ENCODE measurements at places on chromosomes 13 and 19.

GRCh38 chr13:52665325-52665724 lies 12.7 kb downstream of the SUGT1 start:
- no peak for DNase-seq

DNA sequence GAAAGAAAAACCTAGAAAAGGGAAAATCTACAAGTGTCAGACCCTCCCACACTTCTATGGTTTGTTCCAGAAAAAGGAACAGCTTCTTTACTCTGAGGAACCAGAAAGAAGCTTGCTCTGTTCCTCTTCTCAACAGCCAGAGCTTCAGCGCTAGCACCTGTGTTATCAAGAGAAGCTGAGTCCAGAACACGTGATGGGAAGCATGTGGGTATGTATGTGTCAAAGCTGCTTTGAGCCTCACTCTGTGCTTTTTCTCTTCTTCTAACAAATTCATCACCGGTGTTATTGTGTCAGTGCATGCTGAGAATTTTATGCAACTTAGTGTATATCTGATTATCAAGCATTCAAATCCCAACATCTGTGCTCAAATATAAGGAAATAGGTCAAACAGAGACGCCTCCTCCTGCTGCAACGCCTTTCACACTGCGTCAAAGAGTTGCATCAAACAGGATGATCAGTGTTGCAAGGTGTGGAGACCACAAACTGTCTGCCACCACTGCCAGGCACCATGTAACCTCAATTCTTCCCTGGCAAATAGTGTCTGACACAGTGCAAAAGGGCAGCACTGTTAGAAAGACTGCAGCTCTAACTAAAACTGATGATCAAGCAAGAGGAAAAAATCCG lies 83.9 kb downstream of the LRRC63 start:
- peak; percentile 21 for DNase-seq

GRCh38 chr19:36605101-36605876 lies at the start of gene ZNF382:
TSS of gene ZNF382 (plus strand) at chr19:36605313. CDS start at chr19:36609915, 4,602 bp downstream.
- DNase-seq, result peak; percentile 86

- DNase-seq, result no peak
Measured at GRCh38 chr13:101727118-101727517, 274.6 kb downstream of the ITGBL1 start.

DNA sequence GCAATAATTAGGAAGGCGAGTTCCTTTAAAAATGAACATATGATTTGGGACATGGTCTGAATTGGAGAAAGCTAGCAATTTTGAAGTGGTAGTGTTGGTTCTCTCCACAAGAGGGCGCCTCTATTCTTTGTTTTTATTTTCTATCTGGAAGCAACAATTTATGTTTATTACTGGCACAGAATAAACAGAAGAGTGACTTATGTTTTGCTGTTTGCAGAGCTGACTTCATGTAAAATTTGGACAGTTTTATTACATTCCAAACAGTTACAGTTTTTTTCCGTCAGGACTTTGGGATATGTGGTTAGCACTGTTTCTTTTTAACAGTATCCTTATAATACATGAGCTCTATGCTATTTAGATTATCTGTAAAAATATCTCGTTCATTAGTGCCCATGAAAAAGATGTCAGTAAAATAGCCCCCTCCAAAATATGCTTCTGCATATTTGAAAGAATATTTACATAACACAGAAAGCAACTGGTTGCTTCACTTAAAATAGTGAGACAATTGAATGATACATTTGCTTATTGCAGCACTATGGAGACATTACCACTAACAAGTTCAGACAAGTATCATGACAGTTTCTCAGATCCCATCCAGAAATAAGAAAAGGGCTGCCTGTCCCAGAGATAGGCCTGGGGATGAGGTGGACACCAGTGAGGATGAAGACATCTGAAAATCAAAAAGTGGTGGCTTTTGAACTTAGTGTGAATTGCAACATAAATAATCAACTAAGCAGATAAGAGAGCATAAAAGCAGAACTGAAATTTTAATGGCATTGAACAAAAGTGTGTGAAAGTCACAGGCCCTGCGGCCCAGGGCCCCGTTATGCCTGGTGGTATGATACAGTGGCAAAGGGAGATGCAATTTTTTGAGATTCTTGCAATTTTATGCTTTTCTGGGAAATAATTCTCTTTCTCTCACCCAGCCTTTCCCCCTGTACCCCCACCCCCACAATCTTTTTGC lies 32.3 kb upstream of the FGF9 start:
- DNase-seq, result no peak

GRCh38 chr13:113210833-113211232 lies 1.4 kb downstream of the CUL4A start:
- no peak for DNase-seq

GRCh38 chr19:31548941-31549340 lies 199.7 kb upstream of the TSHZ3 start:
- no peak for DNase-seq

DNA sequence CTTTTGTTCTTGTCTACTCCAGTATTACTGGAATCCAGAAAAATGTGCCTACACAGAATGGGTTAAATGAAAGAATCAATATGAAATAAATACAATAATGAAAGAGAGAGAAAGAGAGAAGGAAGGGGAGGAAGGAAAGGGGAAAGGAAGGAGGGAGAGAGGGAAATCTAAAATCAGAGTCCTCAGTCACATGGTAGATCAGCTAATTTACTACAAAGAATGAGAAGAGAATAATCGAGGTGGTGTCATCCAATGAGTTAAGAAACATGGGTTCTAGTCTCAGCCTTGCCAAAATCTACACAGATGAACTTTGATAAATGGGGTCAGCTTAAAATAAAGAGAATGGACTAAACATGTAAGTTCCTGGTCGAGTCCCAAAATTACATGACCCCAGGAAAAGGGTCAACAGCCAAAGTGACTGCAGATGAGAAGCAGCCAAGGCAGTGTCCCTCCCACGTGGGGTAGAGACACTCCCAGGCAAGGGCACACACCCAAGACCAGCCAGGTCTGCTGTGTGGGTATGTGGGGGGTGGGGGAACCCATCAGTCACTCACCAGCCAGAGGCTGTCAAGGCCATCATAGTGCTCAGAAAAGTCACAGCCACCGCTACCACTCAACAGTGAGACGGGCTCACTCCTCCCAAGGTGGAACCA lies 103.6 kb downstream of the STK24 start:
- DNase-seq, result no peak

DNA sequence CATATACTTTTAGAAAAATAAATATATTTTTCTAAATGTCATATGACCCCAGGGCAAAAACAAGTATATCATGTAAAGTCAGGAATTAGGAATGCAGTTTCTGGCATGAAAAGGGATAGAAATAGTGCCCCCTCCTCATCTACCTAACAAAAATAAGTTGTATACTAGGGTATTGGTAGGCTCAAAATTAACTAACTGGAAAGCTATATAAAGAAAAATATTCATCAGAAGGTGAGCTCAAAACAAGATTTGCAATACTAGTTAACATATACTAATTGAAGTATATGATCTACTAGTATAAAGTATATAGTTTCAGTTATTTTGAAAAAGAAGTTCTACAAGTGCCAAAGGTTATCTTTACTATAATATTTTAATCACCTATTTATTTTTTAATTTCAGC lies 200.2 kb downstream of the GPC5 start:
- DNase-seq, result no peak

- DNase-seq, result no peak
Measured at GRCh38 chr13:40137400-40137799, 481.9 kb downstream of the COG6 start.

DNA sequence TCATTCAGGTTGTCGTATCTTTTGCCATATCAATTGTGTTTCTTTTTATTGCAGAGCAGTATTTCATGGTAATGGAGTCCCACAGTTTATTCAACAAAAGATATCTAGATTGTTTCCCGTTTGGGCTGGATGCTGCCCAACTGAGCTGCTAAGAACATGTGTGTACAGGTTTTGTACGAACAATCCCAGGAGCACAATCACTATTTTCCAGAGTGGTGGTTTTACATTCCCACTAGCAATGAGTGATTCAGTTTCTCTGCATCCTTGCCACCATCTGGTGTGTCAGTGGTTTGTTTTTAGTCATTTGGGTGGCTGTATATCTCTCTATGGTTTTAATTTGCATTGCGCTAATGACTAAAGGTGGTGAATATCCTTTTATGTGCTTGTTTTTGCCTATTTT lies 52.7 kb upstream of the ZDHHC20 start:
- DNase-seq, result no peak

GRCh38 chr13:40288259-40288658 lies 378.2 kb downstream of the FOXO1 start:
- DNase-seq, result no peak

DNA sequence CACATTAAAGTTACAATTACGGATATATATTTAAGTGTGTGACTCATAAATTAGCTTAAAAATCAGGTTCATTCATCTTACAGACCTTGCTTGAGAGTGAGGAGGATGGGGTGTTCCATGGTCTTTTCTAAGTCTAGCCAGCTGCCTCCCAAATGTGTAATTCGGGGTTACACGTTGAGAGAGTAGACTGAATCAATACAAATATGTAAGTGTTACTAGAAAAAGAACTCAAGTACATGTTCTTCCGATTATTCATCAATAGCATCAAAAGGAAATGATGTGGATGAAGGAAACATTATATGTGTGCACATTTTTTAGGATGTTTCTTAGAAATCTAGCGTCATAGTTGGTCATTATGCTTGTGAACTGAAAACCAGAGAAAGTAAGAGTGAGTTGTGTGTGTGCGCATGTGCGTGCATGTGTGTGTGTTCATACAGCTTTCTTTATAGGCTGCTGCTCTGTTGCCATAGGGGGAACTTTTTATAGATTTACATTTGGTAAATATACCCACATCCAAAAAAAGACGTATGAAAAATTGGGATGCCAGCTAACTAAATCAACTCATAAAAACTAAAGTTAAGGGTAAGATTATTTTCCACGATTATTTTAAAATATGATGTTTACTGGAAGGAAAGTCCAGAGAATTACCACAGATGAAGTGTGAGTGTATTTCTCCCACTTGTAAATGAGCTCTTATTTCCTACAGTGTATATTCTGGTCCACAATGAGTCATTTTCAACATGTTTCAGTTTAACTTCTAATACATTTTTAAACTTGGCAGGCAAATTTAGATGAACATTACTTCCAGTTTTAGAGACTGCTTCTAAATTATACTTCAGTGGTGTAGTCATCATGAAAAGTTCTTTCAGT lies 82.4 kb downstream of the PIBF1 start:
- no peak for DNase-seq

DNA sequence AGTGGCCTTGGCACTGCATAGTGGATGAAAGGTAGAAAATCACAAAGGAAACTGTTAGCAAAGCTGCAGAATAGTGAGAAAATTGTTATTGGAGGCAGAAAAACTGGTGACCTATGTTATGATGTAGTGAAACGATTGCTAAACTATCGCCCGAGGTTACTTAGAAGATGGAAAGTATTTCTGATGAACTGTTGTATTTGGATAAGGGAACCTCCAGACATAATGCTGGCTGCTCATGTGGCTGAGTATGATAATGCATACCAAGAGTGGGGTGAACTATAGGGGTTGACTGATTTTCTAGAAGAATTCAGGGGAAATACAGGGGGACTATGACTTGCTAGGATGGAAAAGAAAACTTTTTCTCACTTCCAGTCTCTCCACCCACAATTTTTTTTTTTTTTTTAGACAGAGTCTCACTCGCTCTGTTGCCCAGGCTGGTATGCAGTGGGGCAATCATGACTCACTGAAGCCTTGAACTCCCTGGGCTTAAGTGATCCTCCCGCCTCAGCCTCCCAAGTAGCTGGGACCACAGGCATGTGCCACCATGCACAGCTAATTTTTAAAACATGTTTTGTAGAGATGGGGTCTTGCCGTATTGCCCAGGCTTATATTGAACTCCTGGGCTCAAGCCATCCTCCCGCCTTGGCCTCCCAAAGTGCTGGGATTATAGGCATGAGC lies 4.4 kb upstream of the EID2 start:
- no peak for DNase-seq

GRCh38 chr19:18408053-18408476 lies 10.6 kb upstream of the LRRC25 start:
- no peak for DNase-seq

GRCh38 chr13:100818711-100819110 lies 144.1 kb upstream of the TMTC4 start:
- no peak for DNase-seq

DNA sequence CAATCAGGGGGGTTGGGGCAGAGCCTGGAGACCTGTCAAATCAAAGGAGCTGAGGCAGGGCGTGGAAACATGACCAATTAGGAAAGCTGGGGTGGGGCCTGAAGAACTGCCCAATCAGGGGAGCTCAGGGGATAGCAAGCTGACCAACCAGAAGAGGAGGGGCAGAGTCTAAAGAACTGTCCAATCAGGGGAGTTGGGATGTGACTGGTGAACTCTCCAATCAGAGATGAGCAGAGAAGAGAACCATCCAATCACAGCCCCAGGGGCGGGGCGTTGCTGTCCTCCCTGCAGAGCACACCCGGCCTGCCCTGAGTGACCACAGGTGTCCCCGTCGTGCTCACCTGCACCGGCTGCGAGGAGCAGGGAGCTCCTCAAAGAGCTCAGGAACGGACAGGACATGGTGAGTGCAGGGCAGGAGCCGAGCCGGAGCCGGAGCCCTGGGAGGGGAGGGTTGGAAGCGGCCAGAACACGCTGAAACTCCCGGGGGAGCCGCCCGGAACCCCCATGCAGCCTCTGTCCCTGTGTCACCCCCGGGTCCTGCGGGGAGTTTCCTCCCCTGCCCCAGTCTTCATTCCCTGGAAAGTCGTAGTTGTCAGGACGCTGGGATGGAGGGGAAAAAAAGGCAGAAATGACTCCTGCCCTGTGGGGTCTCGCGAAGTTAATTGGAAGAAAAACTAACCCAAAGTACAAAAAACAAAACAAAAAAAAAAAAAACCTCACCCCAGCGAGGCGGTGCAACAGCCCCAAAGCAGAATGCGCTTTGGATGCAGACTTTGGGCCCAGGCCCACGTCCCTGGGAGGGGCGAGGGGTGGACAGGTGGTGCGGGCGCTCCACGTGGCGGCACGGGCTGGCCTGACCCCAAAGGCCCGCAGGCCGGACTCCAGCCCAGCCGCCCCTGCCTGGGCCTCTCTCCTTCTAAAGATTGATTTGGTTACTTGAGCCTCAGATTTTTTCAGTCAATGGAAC lies at the start of gene ZNF556:
ZNF556 (plus strand) TSS at position 311 of the 967 bp plus-strand sequence; CDS start at position 398, 87 bp downstream.
- DNase-seq, result no peak

DNA sequence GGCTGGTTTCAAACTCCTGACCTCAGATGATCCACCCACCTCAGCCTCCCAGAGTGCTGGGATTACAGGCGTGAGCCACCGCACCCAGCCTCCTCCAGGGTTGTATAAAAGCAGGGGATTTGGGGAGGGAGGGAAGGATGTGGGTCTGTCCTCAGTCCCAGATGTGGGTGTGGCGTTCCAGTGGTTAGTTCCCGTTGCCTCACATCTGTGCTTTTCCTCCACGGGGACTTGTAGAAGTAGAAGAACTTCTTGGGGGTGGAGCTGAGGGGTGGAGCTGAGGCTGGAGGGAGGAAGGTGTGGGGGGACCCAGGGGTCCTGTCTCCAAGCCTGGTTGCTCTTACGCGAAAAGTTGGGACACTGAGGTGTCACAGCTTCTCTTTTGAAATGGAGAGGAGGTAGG lies 514 bp upstream of the MCEMP1 start:
- DNase-seq, result no peak

DNA sequence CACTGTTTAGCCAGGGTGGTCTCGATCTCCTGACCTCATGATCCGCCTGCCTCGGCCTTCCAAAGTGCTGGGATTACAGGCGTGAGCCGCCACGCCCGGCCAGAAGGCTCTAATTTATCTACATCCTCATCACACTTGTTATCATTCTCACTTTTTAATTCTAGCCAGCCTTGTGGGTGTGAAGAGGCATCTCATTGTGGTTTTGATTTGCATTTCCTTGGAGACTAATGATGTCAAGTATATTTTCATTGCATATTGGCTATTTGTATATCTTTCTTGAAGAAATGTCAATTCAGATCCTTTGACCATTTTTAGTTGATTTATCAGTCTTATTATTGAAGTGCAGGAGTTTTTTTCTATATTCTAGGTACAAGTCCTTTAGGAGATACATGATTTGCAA lies 27.7 kb upstream of the HIF3A start:
- DNase-seq, result no peak

All from stimulated activated CD4-positive, alpha-beta T cell treated with anti-CD3 and anti-CD28 coated beads, TNF-alpha, amount 100 ng/mL, for 4 hours (primary cell).